CD4-positive, alpha-beta T cell treated with Interleukin-4 for 1 hour (primary cell): ENCODE measurements at places on chromosomes 3 and 15.

DNA sequence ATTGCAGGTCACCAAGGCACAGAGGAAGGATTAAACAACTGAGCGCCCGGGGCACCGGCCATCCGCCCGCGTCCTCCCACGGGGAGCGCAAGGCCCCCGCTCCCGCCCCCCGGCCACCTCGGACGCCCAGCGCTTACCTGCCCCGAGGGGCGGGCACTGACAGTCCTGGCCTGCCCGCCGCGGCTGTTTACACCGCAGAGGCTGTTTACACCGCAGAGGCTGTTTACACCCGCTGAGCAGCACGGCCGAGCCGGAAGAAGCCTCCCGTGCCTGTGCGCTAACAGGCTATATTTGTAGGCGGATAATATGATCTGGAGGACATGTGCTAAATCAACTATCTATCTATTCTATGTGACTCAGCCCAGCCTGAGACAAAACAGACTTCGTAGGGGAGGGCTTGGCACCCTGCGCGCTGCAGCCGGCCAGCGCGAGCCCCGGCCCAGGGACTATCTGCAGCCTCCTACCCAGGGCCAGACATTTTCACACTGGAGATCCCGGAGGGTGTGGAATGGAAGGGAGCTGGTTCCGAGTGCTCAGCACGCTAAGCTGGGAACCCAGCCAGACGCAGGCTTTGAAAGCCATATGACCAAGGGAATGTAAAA, at the start of gene LRRC2:
Gene LRRC2, minus strand, starts transcription at position 263 of the 602 bp plus-strand sequence. CDS start 14,711 bp downstream, outside the sequence.
- DNase-seq, result no peak

GRCh38 chr3:32449691-32450090, 53.0 kb downstream of the CMTM6 start:
- DNase-seq, result no peak

GRCh38 chr3:111993038-111993437, 5.7 kb upstream of the TAGLN3 start:
- no peak for DNase-seq

DNA sequence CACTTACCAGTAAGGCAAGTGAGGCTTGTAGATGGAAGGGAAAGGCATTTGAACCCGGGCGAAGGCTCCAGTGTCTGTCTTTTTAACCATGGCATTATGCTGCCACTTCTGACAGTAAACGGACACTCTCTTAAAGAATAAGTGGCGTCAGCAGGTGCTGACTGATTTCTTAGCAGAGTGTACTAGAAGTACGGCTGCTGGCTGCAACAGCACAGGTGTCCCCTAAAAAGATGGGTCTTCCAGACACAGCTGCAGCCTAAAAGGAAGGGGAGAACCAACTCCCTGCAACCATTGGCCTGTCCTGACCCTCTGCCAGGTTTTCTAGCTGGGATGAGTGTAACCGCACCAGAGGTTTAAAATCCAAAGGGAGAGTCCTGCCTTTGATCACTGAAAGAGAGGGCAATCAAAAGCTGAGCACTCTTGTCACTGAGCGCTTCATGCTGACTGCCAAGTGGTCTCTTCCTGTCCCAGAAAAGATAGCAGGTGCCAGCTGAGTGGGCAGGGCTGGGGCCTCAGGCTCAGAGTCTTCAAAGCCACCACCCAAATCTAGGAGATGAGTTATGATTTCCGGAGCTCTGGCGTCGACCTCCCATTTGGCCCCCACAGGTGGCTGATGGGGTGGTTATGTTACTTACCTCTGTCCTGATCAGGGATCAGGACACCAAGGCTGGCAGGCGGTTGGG, 255.8 kb downstream of the SLCO3A1 start:
- no peak for DNase-seq

DNA sequence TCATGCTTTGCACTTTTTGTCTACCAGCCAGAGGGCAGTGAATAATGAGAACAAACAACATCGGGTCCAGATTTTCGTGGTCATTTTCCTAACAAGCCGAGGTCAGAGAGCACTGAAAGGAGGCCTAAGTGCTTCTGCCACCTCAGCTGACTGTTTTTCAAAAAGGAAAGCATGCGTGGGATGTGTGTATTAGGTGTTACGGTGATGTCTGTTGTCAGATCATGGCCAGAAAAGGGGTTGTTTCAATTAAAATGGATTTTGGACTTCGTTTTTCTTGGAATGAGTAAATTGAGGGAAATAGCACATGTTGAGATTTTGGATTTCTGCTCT, 99.5 kb downstream of the APBA2 start:
- no peak for DNase-seq

DNA sequence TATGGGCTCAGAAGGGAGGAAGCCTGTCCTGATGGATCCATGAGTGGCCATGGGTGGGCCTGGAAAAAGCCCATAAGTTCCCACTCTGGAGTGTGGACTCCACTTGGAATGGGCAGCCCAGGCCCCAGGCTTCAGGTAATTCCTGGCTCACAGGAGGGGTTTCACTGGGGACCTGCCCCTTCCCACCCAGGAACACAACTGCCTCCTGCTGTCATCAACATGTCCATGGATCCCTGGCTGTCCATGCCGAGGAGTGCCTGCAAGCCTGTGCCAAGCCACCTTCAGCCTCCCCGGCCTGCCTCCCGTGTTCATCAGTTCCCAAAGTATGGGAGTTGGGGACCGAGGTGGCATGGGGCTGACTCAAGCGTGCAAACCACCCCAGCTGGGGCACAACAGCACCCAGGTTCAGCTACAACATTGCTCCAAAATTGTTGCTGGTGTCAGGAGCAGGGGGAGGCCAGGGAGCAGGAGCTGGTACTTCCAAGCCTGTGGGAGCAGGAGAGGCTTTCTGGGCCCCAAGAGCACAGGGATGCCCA, 470.9 kb upstream of the ARL6 start:
- DNase-seq, result no peak

DNA sequence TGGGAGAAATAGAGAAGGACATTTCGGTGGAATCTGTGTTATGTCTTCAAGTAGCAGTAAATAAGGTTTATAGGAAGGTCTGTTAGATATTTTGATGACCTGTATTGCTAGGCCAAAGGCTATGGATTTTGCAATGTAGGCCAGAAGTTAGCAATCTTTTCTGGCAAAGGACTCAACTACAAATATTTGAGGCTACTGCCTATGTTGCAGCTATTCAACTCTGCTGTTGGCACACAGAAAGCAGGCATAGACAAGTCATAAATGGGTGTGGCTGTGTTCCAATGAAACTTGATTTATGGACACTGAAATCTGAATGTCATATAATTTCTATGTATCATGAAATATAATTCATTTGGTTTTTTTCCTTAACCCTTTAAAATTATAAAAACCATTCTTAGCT, 438.7 kb upstream of the C2CD4B start:
- DNase-seq, result no peak

DNA sequence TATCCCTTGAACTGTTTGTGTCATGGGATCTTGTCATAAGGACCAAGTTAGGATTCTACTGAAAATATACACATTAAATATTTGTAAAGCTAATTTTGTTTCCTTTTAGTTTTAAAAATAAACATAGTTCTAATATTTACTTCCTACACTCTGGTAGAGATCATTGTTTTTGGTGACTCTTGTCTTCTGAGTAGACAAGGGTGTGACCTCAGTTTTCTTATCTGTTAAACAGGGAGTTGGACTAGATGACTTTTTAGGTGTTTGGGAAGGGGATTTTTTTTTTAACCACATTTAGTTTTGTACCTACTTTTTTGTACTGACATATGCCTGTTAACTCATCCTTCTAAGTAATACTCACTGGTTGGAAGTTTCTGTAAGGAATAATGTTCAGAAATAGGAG, 30.8 kb downstream of the PLS1 start:
- no peak for DNase-seq

- no peak for DNase-seq
Measured at GRCh38 chr15:88312941-88313579, 56.5 kb upstream of the NTRK3 start.

GRCh38 chr3:157159037-157159761, 748 bp downstream of the CCNL1 start:
- DNase-seq, result peak; percentile 88

DNA sequence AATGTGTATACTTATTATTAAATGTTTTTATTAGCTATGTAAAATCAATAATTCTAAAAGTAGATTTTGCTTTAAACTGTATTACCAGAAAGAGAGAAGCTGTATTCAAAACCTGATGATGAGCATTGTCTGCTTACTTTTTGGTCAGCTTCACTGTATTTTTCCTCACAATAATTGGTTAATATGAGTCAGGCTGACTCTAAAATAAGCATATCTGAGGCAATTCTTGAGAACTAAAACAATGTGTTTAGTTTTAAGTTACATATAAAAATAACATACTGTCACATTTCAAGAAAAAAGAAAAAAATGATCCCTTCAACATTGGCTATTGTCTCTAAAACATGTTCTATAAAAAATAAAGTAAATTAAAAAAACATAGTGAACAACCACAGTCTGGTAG, 66.1 kb downstream of the EPHA3 start:
- no peak for DNase-seq

DNA sequence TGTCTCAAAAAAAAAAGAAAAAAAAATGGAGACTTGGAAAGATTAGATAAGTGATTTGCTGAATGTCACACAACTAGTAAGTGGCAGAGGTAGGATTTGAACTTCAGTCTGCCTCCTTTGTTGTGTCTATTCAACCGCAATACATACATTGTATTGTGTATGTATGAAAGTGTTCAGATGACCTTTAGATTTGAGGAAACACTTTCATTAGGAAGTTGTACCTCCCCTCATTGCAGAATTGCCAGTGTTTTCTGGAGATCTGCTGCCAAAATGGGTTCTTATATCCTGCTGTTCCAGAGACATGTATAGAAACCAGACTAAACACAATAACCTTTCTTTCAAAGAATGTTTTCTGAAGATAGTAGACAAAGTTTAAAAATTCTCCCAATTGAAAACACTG, 247.4 kb upstream of the TBL1XR1 start:
- DNase-seq, result no peak

GRCh38 chr3:179045719-179046402, 25.7 kb downstream of the ZMAT3 start:
- no peak for DNase-seq

DNA sequence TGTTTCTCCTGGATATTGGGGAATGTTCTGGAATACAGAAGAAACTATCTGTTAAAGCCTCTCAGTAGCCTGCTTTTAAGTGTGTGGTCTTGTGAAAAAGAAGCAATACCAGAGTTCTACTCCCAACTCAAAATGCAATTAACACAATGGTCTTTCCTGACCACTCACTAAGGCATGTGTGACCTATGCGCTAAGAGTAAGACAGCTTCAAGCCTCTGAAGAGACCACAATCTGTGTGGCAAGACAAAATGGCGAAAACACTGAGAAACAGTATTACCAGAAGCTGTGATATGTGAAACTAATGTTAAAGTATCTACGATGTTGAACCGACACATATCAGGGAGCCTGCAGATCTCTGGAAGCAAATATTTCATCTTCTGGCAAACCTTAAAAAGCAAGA, 33.8 kb downstream of the RYK start:
- DNase-seq, result no peak

DNA sequence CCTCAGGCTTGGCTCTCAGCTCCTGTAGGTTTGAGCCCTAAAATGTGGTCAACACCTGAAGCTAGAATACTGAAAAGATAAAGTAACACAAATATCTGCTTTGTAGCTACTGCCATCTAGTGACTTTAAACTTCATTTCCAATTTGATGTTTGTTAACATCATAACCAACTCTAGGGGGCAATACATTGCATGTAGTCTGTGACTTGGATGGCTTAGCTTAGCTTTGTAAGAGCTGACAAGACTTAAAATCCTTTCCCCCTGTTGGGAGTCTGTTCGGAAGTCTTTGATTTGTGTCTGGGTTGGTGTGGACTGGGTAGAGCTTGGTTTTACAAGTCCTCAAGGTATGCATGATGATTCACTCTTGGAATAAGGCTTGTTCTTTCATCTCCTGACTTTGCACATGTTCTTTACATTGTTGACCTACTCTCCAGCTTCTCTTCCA, 51.7 kb downstream of the SCN11A start:
- no peak for DNase-seq

DNA sequence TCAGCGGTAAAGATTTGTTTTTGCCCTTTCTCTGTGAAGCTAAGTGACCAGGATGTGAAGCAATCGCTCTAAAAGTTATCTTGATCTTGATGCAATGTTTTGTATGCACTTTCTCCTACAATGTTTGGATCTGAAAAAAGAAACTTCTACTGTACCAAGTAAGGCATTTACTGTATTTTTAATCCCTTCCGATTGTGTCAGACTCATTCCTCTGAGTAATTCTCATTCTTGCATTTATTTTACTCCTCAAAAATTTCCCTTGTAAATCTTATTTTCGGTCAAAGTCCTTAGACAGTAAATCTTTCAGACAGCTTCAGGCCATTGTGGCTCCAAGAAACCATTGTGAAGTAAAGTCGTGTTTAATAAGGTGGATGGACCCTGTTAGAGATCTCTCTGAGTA, 141.9 kb downstream of the TP63 start:
- DNase-seq, result no peak

- no peak for DNase-seq
Measured at GRCh38 chr3:193933451-193933850, 202.5 kb upstream of the HES1 start.

- DNase-seq, result no peak
Measured at GRCh38 chr3:82410366-82410765, 648.9 kb upstream of the GBE1 start.

- no peak for DNase-seq
Measured at GRCh38 chr15:78320183-78320582, 20.0 kb upstream of the CRABP1 start.

- no peak for DNase-seq
Measured at GRCh38 chr3:131807822-131808221, 227.0 kb downstream of the CPNE4 start.

DNA sequence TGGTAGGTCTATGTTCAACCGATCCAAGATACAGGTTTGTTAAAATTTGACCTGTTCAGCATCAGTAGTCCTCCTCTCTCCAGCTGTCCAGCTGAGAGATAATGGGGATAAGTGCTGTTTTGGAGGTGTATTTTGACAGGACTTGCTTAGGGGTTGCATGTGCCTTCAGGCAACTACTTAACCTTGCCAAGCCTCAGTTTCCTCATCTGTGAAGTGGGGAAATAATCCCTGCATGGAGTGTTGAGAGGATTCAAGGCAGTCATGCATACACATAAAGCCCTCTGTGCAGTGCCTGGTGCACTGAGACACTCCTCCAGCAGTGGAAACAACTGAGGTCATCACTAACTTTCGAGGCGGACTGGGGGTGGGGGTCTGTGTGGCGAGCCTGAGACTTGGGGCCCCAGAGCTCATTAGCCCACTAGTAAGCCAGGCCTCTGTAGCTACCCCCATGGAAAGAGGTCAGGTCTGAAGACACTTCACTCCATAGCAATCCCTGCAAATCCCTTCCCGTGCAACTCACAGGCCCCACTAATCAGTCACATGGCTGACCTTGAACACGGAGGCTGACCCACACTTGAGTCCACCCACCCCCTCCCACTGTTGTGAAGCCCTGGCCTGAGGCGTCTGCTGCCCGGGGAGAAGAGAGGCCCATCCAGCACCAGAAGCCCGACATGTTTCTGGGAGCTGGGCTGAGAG, 25.9 kb upstream of the SLC6A6 start:
- DNase-seq, result no peak

DNA sequence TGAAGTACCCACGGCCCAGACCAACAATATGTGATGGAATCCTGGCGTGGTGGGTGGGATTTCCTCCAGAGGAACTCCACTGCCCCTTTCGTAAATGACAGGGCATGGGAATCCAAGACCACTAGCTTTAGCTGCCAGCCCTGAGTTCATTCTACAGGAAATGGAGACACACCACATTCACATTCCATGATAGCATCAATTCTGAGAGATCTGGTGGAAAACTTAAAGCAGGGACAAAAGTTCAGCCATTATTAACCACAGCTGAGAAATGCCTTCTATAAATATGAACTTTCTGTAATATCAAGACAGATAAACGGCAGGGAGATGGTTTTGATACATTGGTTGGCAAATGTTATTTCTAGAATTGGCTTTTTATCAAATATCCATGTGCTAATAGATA, 98.2 kb downstream of the FBN1 start:
- no peak for DNase-seq

- DNase-seq, result peak; percentile 61
Measured at GRCh38 chr3:69085833-69086722, 1.3 kb downstream of the ARL6IP5 start.
